RWPE2 (cell line): ENCODE measurements at places on chromosomes 5 and 9.

DNA sequence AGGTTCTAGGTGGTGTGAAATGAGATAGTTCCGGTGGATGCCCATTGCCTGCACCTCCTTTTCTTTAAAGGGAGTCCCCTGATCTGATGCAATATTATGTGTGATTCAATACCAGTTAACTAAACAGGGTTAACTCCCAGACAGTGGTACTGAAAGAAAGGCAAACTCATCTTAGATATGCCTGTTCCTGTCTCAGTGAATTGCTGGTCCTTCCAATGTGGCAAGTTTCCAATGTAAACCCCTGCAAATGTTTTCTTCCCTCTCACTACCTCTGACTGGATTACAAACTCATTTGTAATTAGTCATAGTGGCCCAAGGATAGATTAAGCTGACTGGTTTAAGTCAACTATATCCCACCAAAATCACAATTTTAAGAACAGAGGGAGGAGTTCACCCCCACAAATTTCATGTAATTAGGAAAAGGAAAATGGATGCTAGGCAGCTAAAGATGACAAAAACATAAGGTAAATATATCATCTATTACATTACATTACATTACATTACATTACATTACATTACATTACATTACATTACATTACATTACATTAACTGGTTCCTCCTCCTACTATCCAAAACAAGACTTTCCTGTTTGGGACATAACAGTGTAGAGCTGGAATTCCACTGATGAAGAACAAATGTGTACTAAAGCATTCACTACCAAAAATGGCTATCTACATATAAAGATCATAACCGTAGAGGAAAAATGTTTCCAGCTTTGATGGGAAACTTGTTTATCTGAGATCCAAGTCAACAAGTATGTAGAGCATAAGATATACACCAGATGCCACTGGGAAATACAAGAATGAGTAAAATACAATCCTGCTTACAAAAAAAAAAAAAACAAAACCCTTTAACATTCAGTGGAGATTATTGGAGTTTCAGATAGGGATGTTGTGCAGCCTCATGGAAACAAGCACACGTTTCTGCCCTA, 121.5 kb upstream of the SNX2 start:
- no peaks in the 10 kb centered on the region for H3K27me3 ChIP-seq
- H3K27ac ChIP-seq: no peak overlapping the region
- DNase-seq: no peak
- no peak overlapping the region for H3K4me3 ChIP-seq
- no peaks in the 10 kb centered on the region for H3K36me3 ChIP-seq

- H3K36me3 ChIP-seq: peaks cover 1% of the 10 kb centered on the region; the same call in 1 of the 2 replicates
- peak overlapping the region; percentile 86 for H3K27ac ChIP-seq
- H3K27me3 ChIP-seq: no peaks in the 10 kb centered on the region
- H3K4me3 ChIP-seq: no peak overlapping the region
- H3K4me1 ChIP-seq: peaks cover 21% of the 10 kb centered on the region
Measured at GRCh38 chr9:35001803-35002502, 12.4 kb downstream of the DNAJB5 start.

- H3K36me3 ChIP-seq: no peaks in the 10 kb centered on the region
- H3K4me1 ChIP-seq: peaks cover 12% of the 10 kb centered on the region
- no peak overlapping the region for H3K4me3 ChIP-seq
- no peak for DNase-seq
- H3K27ac ChIP-seq: peak overlapping the region; percentile 7
Measured at GRCh38 chr9:127417131-127418036, 6.8 kb upstream of the ZNF79 start.

- no peaks in the 10 kb centered on the region for H3K27me3 ChIP-seq
- H3K4me1 ChIP-seq: no peaks in the 10 kb centered on the region
- peaks cover 10% of the 10 kb centered on the region for H3K36me3 ChIP-seq
- H3K27ac ChIP-seq: no peak overlapping the region
Measured at GRCh38 chr5:58974083-58974482, 391.2 kb downstream of the RAB3C start.

- peaks cover 6% of the 10 kb centered on the region for H3K4me1 ChIP-seq
- no peak overlapping the region for H3K27ac ChIP-seq
- H3K27me3 ChIP-seq: no peaks in the 10 kb centered on the region
- no peak for DNase-seq
Measured at GRCh38 chr9:127319366-127320114, 55.0 kb downstream of the GARNL3 start.

DNA sequence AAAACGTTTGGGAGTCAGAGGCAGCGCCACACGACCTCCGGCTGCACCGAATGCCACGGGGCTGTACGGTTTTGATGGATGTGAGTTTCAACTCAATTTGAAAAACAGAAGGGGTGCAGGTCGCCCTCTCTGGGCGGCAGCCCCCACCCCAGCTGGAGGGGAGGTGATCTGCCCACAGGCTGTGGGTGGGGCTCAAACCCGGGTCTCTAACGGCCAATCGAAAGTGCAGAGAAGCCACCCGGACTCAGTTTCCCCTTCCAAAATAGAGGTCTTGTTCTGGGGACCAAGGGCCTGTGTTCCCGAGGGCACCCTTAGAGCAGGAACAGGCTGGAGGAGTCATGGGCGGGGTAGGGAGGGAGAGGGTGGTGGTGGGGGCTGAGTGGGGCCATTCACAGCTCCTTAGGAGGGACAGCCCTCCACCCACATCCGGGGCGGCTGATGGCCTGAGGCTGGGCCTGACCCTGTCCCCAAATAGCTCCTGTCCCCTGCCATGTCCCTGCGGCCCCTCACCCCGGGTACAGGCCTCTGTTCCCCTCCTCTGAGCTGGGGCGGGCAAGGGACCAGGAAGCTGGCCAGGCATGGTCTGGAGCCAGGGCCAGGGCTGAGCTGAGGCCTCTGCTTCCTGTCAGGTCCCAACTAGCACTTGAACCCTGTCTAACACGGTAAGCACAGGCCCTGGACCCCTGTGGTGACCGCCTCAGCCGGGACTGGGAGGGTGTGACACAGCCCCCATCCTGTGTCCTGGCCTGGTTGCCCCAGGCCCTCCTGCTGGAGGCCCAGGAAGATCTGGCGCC, 22.6 kb upstream of the NOTCH1 start:
- no peaks in the 10 kb centered on the region for H3K27me3 ChIP-seq
- DNase-seq: no peak
- no peaks in the 10 kb centered on the region for H3K36me3 ChIP-seq
- peak overlapping the region; percentile 59 for H3K27ac ChIP-seq

GRCh38 chr9:136648751-136649150, 14.0 kb upstream of the EGFL7 start:
- H3K4me1 ChIP-seq: no peaks in the 10 kb centered on the region
- peaks cover 2% of the 10 kb centered on the region for H3K27me3 ChIP-seq
- H3K4me3 ChIP-seq: no peak overlapping the region
- H3K27ac ChIP-seq: no peak overlapping the region

DNA sequence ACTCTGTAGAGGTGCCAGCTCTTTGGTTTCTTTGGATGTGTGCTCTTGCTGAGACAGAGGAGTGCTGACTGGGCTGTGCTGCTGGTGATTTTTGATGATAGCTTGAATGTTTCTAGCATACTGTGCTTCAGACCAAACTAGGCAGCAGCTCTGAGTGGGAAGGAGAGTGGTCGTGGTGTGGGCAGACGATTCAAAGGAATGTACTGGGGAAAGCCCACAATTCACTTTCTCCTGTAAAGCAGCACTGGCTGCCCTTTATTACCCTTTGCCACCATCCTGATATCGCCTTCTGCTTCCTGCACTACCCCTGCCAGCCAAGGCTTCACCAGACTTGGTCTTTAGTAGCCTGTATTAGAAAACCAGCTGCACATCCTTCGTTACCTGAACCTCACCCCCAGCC, 45.3 kb downstream of the PRRC2B start:
- no peak for DNase-seq
- no peak overlapping the region for H3K27ac ChIP-seq
- peaks cover 98% of the 10 kb centered on the region for H3K36me3 ChIP-seq
- no peak overlapping the region for H3K4me3 ChIP-seq

DNA sequence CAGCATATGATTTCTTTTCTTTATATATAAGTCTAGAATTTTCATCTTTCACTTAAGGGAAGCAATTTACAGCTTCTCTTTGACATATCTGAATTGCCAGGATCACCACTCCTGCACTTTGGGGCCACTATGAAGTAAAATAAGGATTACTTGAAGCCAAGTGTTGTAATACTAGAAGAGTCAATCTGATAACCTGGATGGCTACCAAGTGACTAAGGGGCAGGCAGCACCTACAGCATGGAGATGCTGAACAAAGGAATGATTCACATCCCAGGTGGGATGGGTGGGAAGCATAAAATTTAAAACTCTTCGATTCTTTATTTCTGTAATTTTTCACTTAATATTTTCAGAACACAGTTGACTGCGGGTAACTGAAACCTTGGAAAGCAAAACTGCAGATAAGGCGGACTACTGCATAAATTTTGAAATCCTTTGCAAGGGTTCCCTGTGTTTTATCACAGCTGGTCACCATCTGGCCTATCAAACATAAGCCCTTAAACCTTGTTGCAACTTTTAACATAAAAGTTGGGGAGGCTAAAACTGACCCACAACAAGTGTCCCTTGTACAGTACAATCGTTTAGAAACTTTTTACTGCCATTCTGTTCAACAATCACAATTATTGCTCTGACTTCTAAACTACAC, 31.2 kb downstream of the NR3C1 start:
- H3K4me1 ChIP-seq: peaks cover 23% of the 10 kb centered on the region
- H3K27me3 ChIP-seq: no peaks in the 10 kb centered on the region
- DNase-seq: peak; percentile 57
- H3K4me3 ChIP-seq: no peak overlapping the region
- H3K27ac ChIP-seq: peak overlapping the region; percentile 13

DNA sequence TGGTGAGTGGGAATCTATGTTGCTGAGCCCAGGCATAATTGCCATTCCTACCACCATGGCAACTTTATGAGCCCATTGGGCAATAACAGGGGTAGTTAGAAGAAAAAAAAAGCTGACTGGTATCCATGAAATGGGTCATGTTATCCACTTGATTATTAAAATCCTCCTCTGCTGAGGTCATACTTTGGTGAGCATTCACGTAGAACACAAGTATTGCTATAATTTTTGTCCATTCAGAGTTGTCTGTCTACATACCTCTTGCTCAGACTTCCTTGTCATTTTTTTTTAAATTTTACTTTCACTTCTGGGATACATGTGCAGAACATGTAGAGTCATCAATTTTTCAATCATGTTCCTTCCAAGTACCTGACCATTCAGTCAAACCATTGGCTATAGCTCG, 780.8 kb upstream of the ARRDC3 start:
- H3K36me3 ChIP-seq: no peaks in the 10 kb centered on the region
- no peak overlapping the region for H3K4me3 ChIP-seq
- H3K4me1 ChIP-seq: no peaks in the 10 kb centered on the region
- H3K27ac ChIP-seq: no peak overlapping the region
- no peak for DNase-seq

DNA sequence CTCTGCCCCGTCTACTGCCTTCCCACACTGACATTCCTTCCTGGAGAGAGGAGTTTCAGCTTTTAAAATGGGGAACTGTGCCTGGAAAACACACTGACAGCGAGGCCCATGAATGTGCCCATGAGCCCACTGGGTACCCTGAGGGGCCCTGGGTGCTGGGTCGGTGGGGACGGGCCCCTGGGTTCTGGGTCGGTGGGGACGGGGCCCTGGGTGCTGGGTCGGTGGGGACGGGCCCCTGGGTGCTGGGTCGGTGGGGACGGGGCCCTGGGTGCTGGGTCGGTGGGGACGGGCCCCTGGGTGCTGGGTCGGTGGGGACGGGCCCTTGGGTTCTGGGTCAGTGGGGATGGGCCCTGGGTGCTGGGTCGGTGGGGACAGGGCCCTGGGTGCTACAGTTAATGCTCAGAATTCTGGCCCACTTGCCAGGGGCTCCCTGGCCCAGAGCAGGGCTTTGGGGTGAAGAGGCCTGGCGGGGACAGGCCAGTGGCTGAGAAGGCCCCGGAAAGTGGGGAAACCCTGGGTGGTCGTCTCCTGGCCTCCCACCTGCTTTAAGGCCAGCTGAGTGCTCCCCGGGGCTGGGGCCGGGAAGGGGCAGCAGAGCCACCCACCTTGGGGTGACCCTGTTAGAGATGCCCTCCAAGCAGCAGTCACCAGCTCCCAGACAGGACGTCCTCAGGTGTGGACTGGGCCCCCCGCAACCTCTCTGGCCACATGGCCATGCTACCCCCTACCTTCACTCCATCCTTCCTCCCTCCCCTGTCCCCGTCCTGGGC, 2.5 kb downstream of the GPSM1 start:
- H3K27me3 ChIP-seq: no peaks in the 10 kb centered on the region
- no peak for DNase-seq
- no peaks in the 10 kb centered on the region for H3K4me1 ChIP-seq

- H3K4me1 ChIP-seq: peaks cover 8% of the 10 kb centered on the region
- H3K36me3 ChIP-seq: no peaks in the 10 kb centered on the region
- no peak overlapping the region for H3K27ac ChIP-seq
- H3K4me3 ChIP-seq: no peak overlapping the region
- DNase-seq: peak; percentile 80
Measured at GRCh38 chr5:159017786-159018185, 81.9 kb downstream of the EBF1 start.

DNA sequence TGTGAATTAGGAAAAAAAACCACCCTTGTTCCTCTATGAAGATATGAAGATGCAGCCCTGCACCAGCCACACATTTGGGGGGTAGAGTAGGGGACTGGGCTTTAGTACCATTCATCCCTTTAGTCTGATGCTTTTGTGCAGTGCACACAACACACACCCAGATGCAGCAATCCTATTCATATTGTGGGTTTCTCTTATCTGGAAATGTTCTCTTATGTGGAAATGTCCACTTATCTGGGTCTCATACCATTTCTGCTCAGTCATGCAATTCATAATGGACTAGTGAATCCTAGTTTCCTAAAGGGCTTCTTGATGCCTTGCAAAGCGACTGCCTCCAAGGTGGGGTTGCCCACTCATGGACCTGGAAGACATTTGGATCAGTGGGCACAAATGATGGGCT, 47.8 kb downstream of the C9orf152 start:
- H3K36me3 ChIP-seq: peaks cover 34% of the 10 kb centered on the region
- H3K27me3 ChIP-seq: no peaks in the 10 kb centered on the region
- H3K4me1 ChIP-seq: no peaks in the 10 kb centered on the region
- no peak for DNase-seq
- H3K4me3 ChIP-seq: no peak overlapping the region

DNA sequence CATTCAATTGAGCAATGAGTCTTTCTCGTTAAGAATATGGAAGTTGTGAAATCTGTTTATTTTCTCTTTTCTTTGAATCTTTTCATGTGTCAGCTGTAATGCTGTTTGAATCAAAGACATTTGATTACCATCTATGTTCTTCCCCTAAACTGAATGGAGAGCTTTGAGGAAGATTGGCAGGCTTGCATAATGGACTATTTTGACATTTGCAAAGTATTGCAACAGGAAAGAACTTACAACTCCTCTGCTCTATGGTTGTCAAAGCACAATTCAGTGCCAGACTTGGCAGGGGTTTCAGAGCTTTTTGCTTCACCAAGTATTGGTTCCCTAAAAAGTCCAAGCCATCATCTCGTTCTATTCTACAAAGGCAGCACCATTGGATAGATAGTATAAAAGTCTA, 549.0 kb upstream of the NUDT12 start:
- H3K27ac ChIP-seq: no peak overlapping the region
- H3K4me1 ChIP-seq: no peaks in the 10 kb centered on the region
- H3K27me3 ChIP-seq: no peaks in the 10 kb centered on the region
- no peak overlapping the region for H3K4me3 ChIP-seq
- H3K36me3 ChIP-seq: no peaks in the 10 kb centered on the region
- DNase-seq: no peak
